ENCODE measurements at places on chromosomes 2 and 18.

- DNase-seq: no peak
These were observed 26.4 kb upstream of the RNU4ATAC start for GRCh38 chr2:121504316-121504715.

DNA sequence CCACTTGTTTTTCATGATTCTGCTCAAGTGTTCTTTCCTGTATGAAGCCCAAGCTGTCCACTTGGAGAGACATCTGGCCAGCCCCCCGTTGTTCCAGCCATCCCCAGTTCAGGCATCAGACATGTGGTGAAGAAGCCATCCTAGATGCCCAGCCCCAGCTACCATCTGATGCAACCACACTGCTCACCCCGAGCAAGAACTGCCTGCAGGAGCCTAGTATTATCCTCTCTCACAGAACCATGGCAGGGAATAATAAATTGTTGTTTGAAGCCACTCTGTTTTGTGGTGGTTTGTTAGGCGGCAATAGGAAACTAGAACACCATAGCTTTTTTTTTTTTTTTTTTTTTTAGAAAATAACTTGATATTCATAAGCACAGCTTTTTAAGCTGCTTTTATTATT lies 19.5 kb upstream of the DARS1 start:
- DNase-seq: no peak

DNA sequence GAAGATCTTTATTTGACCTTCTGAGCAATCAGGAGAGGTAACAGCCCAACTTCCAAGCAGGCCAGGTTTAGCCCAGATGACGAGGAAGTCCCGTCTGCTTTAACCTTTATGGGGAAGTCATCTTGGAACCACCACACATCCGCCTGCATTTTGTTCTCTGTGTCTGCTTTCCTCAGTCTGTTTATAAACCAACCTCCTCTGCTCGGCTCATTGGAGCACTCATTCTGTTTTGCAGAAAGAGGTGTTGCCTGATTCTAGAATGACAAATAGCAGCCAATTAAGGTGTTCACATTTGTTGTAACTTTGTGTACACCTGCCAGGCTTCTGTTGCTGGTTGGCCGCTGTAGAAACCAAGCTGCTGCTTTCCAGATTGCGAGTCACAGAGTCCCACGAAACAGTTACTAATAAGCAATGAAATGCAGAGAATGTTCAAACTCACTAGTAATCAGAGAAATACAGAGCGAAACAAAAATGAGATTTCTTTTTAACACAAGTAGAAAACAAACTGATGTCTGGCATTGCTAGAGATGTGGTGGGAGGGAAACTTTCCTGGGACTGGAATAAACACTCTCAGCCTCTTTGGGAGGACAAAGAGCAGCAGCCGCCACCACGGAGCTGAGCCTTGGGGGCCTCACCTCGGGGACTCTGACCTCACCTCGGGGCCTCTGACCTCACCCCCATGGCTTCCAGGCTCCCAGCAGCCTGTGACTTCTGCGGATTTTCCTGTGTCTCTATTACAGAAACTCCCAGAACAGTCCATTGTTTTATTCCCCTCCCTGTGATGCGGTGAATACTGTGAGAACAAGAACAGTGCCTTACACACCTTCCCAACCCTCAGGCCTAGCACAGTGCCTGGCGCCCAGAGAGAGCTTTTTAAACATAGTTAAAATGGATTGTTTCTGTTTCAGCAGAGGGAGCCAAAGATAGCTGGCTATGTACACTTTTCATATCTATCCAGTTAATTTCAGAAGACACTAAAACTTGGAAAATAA lies 64.0 kb downstream of the MBP start:
- no peak for DNase-seq

DNA sequence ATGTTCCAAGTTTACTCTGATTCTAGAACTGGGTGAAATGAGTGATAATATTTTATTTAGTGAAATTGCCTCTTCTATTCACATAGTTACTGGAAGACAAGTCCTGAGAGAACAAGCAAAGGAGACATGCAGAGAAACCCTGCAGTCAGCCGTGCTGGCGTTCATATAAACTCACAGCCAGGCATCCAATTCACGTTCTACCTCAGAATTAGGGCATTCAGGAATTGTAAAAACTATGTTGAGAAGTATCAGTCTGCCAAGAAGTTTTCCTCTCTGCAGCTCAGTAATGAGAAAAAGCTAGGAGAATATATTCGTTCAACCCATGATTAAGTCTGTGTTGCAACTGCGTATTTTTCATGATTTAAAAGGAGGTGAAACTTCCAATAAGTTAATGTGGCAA lies 156.2 kb upstream of the DSEL start:
- DNase-seq: no peak

GRCh38 chr18:9477509-9477908 lies 2.2 kb downstream of the RALBP1 start:
- no peak for DNase-seq

- no peak for DNase-seq
These were observed 152.2 kb downstream of the MTX2 start for GRCh38 chr2:176421297-176422050.

GRCh38 chr2:105329561-105330495 lies at the start of gene TGFBRAP1:
TGFBRAP1 (minus strand) TSS chr2:105329735; CDS start chr2:105308301, 21,434 bp downstream.
- DNase-seq: no peak

DNA sequence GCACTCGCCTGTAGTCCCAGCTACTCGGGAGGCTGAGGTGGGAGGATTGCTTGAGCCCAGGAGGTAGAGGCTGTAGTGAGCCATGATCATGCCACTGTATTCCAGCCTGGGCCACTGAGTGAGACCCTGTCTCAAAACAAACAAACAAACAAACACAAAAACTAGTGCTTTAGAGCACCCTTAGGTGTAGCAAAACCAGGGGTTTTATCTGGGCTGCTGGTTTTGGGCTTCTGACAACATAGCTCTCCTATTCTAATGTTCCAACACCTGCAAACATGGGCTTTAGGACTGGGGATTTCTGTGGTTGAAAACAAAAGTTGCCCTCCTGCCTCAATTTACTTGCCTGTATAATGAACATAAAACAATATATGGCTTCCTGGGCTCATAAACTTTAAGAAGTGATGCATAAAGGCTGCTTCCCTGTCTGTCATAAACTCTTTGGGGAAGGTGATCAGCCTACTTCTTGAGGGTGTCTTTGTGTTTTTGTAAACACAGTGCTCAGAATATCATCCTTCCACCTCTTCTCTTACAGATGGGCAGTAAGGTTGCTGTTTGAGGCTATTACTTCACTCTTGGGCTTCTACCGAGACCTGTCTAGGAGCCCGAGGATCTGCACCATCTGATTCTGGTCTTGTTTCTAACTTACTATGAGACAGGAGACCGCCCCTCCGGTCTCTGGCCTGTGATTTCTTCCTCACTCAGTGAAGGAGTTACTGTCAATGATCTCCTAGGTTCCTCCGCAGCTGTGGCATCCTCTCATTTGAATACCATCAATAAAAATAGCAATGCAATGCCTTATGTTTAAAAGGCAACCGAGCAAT lies 246.5 kb downstream of the MYCN start:
- DNase-seq: no peak

GRCh38 chr2:168602379-168602778 lies 146.3 kb downstream of the CERS6 start:
- no peak for DNase-seq

- DNase-seq: no peak
These were observed 486.3 kb downstream of the ARHGAP15 start for GRCh38 chr2:143615562-143615961.

- DNase-seq: peak; percentile 38
These were observed 2.4 kb upstream of the VPS54 start for GRCh38 chr2:64021578-64021977.

DNA sequence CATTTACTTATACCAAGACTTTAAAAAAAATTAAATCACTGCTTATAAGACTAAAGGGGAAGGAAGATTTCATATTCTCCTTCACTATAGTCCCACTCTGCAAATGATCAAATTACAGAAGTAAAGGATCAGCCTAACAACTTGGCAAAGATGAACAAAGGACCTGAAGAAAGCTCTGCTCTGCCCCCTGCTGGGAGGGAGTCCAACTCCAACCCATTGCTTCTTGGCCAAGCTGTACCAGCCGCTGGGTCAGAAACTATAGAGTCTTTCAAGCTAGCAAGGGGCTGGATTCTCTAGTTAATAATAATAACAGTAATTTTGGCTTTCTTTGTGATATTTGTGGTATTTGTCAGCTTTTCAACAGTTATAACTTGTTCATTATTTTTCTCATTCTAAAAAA lies 927.0 kb upstream of the CRIM1 start:
- peak; percentile 4 for DNase-seq

DNA sequence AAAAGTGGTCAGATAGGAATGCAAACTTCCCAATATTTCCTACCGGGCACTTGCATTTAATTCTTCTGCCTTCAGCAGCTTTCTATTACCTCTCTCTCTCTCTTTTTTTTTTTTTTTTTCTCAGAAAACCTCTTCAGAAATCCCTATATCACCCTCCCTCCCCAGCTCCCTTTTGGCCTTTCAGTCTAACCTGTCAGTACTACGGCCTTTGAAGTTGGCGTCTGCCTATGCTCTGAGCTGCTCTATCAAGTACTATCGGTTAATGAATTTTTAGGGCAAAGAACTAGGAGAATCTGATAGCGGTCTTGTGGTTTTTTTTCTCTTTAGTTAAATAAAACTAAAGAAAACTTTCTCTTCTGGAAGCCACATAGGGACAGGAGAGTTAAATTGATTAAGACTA lies 122.4 kb upstream of the MAPRE2 start:
- DNase-seq: no peak

GRCh38 chr18:76572518-76573247 lies 77.6 kb upstream of the ZNF516 start:
- DNase-seq: no peak

DNA sequence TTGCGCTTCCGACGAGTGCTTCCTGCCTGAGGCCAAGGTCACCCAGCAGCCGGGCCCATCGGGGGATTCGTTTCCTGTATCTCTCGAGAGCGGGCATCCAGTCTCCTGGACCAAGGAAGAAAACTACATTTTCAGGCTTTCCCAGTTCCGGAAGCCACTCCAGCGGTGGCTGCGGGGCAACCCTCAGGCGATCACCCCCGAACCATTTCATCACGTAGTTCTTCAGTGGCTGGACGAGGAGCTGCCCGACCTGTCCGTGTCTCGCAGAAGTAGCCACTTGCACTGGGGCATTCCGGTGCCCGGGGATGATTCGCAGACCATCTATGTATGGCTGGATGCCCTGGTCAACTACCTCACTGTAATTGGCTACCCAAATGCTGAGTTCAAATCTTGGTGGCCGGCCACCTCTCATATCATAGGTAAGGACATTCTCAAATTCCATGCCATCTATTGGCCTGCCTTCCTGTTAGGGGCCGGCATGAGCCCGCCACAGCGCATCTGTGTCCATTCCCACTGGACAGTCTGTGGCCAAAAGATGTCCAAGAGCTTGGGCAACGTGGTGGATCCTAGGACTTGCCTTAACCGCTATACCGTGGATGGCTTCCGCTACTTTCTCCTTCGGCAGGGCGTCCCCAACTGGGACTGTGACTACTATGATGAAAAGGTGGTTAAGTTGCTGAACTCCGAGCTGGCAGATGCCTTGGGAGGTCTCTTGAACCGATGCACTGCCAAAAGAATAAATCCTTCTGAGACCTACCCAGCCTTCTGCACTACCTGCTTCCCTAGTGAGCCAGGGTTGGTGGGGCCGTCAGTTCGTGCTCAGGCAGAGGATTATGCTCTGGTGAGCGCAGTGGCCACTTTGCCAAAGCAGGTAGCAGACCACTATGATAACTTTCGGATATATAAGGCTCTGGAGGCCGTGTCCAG lies 1.0 kb downstream of the MARS2 start:
- DNase-seq: peak; percentile 81

DNA sequence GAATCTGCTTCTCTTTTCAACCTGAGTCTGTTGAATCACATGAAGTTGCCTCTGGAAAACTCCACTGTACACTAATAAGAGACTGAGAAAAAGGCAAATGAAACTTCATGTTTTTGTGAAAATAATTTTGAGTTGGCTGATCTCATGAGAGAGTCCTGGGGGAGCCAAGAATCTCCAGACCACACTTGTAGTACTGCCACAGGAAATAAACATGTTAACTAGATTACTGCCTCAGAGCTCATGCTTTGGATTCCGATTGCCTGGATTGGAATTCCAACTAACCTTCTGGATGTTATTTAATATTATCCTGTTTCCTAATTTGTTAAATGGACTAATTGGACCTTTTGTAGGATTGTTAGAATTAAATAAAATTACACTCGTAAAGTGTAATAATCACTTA lies 25.2 kb downstream of the NUP35 start:
- no peak for DNase-seq

GRCh38 chr2:239716536-239717318 lies 308.4 kb downstream of the NDUFA10 start:
- DNase-seq: no peak

GRCh38 chr18:63319383-63320122 lies at the start of gene BCL2:
BCL2 (minus strand) TSS chr18:63319769.
- DNase-seq: peak; percentile 30

DNA sequence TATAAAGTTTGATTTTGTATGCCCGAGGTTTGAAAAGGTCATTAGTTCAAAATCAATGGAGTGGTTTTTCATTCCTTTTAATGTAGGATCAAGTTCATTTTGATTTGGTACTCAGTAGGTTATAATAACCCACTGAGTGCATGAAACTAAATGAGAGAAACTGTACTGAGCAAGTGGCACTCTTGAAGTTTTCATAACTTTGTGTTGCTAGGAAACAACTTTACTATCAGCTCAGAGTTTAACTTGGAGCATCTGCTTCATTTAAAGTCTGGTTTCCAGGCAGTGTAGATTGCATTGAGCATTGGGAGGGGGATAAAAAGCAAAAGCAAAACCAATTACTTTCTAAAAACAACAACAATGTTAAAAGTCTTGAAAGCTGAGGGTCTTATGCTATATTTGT lies 1361.6 kb upstream of the CHAC2 start:
- DNase-seq: no peak

- no peak for DNase-seq
These were observed 158.1 kb downstream of the GALR1 start for GRCh38 chr18:77407733-77408132.

DNA sequence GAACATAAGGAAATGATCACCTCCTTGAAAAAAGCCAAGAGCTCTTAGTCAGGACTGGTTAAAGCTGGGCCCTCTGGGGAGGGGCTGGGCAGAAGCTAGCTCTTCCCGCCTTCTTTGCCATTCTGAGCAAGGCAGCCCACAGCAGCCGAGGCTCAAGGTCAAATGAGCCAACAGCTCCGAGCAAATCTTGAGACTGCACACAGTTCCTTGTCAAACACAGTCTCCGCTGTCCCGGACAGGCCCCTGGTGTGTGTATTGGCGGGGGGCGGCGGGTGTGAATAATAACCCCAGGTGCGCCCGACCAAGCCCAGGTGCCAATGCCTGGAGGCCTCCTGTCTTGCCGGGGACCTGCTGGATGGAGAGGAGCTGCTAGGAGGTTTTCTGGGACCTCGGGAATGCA lies 46.4 kb upstream of the ACAA2 start:
- DNase-seq: no peak

- DNase-seq: no peak
These were observed 71.4 kb downstream of the OLA1 start for GRCh38 chr2:174176898-174177297.

GRCh38 chr2:231449503-231450054 lies 14.7 kb downstream of the NCL start:
- DNase-seq: no peak

- DNase-seq: no peak
These were observed 8.5 kb upstream of the RALBP1 start for GRCh38 chr18:9466846-9467245.
